ENCODE measurements at places on chromosomes 12 and 14.

DNA sequence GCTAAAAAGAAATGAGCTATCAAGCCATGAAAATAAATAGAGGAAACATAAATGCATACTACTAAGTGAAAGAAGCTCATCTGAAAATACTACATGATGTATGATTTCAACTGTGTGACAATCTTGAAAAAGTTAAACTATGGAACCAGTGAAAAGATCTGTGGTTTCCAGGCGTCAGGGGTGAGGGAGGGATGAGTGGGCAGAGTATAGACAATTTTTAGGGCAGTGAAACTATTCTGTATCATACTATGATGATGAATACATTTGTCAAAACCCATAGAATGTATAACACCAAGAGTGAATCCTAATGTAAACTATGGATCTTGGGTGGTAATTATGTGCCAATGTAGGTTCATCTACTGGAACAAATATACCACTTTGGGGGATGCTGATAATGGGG lies 21.3 kb downstream of the SPX start:
- no peak for DNase-seq

- peak; percentile 18 for DNase-seq
Observed at GRCh38 chr14:69708586-69709560, 58.1 kb upstream of the SRSF5 start.

DNA sequence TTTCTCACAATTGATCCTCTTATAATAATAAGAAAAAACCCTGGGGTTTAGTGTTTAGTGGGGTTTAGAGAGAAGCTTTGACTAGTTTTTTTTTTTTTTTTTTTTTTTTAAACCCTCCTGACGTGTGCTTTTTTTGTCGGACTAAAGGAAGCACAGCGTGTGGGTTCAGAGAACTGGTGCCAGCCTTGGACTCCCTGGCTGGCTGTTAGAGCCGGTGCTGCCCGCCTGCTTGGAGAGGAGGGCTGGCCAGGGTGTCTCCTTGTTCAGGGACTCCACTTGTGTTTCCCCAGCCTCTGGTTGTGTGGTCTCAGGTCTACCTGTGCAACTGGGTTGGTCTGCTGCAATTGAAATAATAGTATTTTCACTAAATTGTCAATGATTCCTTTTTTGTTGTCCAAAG lies 54.1 kb upstream of the ASPG start:
- DNase-seq: no peak

DNA sequence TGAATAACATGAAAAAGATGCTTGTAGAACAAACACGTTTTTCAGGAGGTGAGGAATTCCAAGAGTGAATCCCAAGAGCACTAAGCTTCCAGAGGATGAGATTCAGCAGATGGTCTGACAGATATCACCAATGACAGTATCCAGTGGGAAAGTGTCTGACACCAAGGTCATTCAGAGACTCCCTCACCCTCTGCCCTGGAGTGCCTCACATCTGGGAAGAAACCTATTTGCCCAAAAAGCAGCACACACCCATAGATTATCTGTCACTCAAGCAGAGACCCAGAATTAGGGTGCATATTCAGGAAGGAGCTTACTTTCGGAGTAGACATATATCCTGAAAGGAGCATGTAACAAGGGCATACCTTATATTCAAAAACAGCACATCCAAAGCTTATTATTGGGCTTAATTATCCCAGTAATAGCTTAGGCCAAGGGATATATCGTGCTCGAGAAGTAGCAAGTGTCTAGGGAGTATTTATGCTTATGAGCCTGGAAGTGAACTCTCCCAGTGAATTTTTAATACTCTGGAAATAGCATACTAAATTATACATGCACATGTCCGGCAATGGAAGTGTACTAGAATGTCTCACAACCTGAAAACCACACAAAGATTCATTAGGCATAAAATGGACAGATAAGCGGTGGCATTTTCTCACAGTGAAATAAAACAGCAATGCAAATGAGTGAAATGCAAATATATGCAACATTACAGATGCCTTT lies 998.1 kb upstream of the TMEM132C start:
- no peak for DNase-seq

- DNase-seq: no peak
Observed at GRCh38 chr12:30885321-30885720, 41.2 kb upstream of the TSPAN11 start.

DNA sequence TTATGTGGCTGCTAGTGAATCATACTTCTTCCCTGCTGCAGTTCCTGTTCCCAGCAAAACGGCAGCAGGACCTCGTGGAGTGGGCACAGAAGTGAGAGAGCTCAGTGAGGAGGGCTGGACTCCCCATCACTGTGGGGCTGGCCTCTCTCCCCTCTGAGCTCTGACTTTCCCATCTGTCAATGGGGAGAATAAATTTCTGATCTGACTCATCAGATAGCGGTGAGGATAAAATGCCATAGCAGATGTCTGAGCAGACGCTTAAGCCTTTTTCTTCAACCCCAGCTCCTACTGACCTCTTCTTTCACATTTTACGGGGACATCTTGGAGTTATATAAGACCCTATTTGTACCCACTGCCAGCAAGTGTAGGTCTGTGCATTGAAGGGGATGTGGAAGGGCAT lies 116.6 kb downstream of the CRACR2A start:
- no peak for DNase-seq
